ENCODE measurements at places on chromosomes 3 and 15.

DNA sequence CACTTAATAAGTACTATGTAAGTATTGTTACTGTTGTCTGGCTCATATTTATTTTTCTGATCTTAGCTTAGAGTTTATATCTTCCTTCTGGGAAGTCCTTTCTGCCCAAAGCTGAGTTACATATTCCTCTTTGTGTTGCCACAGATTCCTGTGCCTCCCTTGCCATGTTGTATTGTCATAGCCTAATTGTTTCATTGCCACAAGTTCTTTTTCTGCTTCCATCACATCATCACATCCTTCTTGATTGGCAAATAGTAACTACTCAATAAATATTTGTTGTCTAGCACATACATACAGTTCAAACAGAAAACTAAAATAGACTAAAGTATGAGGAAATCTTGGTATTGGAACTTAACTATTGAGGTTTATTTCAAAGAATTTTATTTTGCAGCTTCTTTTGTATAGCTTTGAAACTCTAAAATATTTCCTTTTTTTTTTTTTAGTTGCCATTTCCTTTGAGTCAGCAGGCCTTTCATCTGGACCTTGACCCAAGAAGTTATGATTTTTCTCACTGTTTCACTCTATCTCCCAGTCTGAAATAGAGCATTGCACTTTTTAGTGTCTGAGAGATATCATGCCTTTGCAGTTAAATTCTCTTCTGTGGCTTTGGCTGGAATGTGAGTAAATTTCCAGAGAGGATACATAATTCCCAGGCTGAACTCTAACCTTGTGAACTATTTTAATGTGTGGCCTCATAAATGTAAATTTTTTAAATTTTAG is 98.2 kb downstream of the ZNF609 start:
- DNase-seq: no peak

- no peak for DNase-seq
These were observed 238.1 kb upstream of the STT3B start for GRCh38 chr3:31294430-31295149.

DNA sequence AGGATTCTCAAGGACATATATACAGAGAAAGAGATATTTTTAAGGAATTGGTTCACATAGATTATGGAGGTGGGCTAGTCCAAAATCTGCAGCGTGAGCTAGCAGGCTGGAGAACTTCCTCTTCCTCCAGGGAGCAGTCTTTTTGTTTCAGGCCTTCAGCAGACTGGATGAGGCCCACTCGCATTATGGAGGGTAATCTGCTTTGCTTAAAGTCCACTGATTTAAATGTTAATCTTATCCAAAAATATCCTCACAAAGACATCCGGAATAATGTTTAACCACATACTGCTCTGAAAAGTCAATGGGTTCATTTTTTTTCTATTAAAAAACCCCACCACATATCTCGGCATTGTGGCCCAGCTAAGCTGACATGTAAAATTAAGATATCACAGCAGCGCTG is 22.2 kb upstream of the NRROS start:
- DNase-seq: no peak

DNA sequence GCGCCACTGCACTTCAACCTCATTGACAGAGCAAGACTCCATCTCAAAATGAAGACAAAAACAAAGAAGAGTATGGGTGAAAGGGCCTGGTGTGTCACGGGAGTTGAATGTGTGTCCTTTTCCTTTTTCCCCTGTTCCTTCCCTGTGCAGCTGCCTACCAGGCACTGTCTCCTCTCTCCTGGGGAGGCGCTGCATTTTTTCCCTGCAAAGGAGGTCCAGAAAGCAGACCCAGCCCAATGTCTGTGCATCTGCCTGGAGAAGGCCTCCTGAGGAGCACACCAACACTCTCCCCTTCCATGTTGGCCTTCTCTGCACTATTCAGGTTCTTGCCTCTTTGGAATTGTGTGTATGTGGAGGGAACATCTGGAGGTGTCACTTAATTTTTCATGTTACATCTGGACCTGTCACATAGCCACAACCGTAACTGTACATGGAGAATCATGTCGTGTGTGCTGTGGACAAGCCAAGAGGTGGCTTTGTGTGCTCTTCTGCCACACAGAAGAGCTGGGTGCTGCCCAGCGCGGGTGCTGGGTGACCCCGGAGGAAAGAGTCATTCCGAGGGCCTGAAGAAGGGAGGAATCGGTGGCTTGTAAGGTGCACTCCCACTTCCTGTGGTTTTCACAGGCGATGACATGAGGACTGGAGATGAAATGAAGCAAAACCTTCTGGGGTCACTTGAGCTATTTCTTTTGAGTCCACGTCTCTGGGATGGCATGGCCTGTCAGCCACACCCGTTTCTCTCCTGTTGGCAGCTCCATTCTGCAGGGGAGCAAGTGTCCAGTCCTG is 46.5 kb upstream of the CGNL1 start:
- DNase-seq: no peak

- no peak for DNase-seq
These were observed 1455.6 kb upstream of the GBE1 start for GRCh38 chr3:83216919-83217594.

GRCh38 chr3:134017490-134017889 is 12.2 kb downstream of the SLCO2A1 start:
- no peak for DNase-seq

GRCh38 chr3:112228786-112229185 is 65.2 kb downstream of the SLC9C1 start:
- DNase-seq: no peak

All from activated naive CD8-positive, alpha-beta T cell treated with anti-CD3 and anti-CD28 coated beads, Interleukin-2, amount 50 U/mL, for 16 hours (primary cell).